Tracheal epithelial cell (primary cell): ENCODE measurements at places on chromosomes 3 and 15. TPM values are rescaled to one million over a fixed set of nuclear protein-coding genes. Genes with fewer than 3 reads are reported as not detected.

The STRIT1 gene
- not detected in 2 replicates for total RNA-seq

The ITIH3 gene
- not detected in 2 replicates for total RNA-seq

The DNAJB11 gene
- total RNA-seq, result 36.4 and 51.6 TPM in 2 replicates

The SHF gene
- total RNA-seq, result 1.5 and 1.7 TPM in 2 replicates

The SNX4 gene
- total RNA-seq, result 19.8 and 26.0 TPM in 2 replicates

The PAQR5 gene
- 0.21 and 14.5 TPM in 2 replicates for total RNA-seq

The CCNB2 gene
- 2.6 and 6.3 TPM in 2 replicates for total RNA-seq

The TNIK gene
- total RNA-seq, result 0.85 and 2.4 TPM in 2 replicates

The SLC7A14 gene
- under 0.01 TPM in 2 replicates for total RNA-seq

The LRTM1 gene
- not detected in 2 replicates for total RNA-seq

The LMAN1L gene
- 0.21 TPM in 1 of 2 replicates, not detected in the other for total RNA-seq

The MNS1 gene
- total RNA-seq, result 0.21 and 0.48 TPM in 2 replicates

The GP9 gene
- not detected in 2 replicates for total RNA-seq

The SSUH2 gene
- 0.24 and 0.43 TPM in 2 replicates for total RNA-seq

The GOLGA6L26 gene
- total RNA-seq, result under 0.01 TPM in 1 of 2 replicates, not detected in the other

The MKRN3 gene
- total RNA-seq, result 0.24 TPM in 1 of 2 replicates, not detected in the other

The ACTC1 gene
- total RNA-seq, result not detected in 2 replicates

The RLBP1 gene
- total RNA-seq, result 0.96 TPM in 1 of 2 replicates, not detected in the other

The MYLK gene
- 8.7 and 41.4 TPM in 2 replicates for total RNA-seq

The CCDC39 gene
- total RNA-seq, result not detected in 2 replicates

The UBA5 gene
- 15.9 and 19.8 TPM in 2 replicates for total RNA-seq

The IGSF10 gene
- total RNA-seq, result under 0.01 TPM in 1 of 2 replicates, not detected in the other

The CELSR3 gene
- 1.4 and 3.4 TPM in 2 replicates for total RNA-seq

The FMN1 gene
- 0.48 and 1.9 TPM in 2 replicates for total RNA-seq

The WNT7A gene
- 8.1 and 28.0 TPM in 2 replicates for total RNA-seq

The SERPINI2 gene
- not detected in 2 replicates for total RNA-seq

The SOX14 gene
- not detected in 2 replicates for total RNA-seq

The NT5DC2 gene
- total RNA-seq, result 26.2 and 30.8 TPM in 2 replicates

The KIF7 gene
- 1.2 and 1.7 TPM in 2 replicates for total RNA-seq

The CP gene
- 0.21 and 0.48 TPM in 2 replicates for total RNA-seq

The MON1A gene
- total RNA-seq, result 14.3 and 16.6 TPM in 2 replicates

The GOLGA8O gene
- 0.48 TPM in 1 of 2 replicates, not detected in the other for total RNA-seq
